ENCODE measurements at places on chromosomes 1 and 21. TPM values are rescaled to one million over a fixed set of nuclear protein-coding genes. Genes with fewer than 3 reads are reported as not detected.

The SPRR4 gene
- not detected for total RNA-seq

The FAM151A gene
- total RNA-seq: not detected

The FOXD2 gene
- 0.81 TPM for total RNA-seq

The ATP8B2 gene
- total RNA-seq: 130 TPM

The PLA2G2C gene
- total RNA-seq: 0.81 TPM

The ZBTB8B gene
- total RNA-seq: 0.16 TPM

The GLMP gene
- total RNA-seq: 38.7 TPM

The AIRE gene
- not detected for total RNA-seq
